Left renal cortex interstitium (tissue), 4 donors: ENCODE measurements at places on chromosomes 5 and 9.

DNA sequence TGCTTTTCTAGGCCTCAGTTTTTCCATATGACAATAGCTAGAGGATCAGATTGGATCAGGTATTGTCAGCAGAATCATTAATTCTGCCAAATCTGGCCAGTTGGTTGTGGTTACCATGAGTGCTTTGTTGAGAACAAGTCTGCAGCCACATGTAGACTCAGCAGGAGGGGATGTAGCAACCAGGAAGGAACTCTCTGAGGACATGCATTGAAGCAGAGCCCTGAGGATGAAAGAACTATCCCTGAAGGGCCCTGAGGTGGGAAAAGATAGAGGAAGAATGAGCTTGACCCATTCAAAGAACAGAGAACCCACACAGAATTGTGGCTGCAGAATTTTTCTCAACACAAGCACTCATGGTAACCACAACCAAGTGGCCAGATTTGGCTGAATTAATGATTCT is 60.1 kb upstream of the AFAP1L1 start:
- DNase-seq = no peak

GRCh38 chr9:98992885-98993569 is 49.3 kb downstream of the COL15A1 start:
- no peak for DNase-seq

- DNase-seq = no peak
Observed at GRCh38 chr5:24444414-24444813, 200.4 kb downstream of the CDH10 start.

DNA sequence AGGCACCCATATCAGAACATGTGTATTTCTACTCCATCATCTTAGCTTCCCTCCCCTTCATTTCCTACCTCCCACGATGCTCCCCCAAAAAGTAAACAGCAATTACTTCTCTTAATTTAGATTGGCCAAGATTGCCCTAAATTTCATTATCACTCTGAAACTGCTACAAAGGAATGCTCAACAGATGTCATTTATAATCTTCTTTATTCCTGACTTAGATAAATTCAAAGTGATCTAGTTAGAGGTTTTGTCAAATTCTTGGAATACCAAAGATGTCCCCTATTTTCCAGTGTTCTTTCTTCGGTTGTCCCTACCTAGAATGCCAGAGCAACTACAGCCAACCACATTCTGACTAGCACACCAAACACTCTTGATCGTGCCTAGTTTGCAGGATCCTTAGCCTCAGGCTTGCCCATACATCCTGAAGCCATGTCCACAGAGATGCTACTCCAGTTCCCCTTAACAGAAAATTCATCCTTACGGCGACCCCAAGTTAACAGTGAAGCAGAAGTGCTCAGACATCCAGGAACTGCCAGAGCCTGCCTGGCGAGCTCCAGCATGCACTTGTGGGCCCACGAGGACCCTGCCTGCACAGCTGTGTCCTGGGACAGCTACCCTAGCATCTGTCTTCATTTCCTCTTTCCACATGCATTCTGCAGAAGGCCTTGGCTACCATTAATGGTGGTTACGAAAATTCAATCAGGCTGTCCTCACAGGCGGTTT is 31.6 kb downstream of the DAP start:
- no peak for DNase-seq

- no peak for DNase-seq
Observed at GRCh38 chr9:15642369-15642962, 89.6 kb downstream of the CCDC171 start.

- no peak for DNase-seq
Observed at GRCh38 chr9:94692601-94693000, 33.9 kb upstream of the AOPEP start.

- no peak for DNase-seq
Observed at GRCh38 chr9:3571500-3571899, 45.7 kb upstream of the RFX3 start.

GRCh38 chr9:94607423-94607691 is 13.7 kb upstream of the FBP2 start:
- DNase-seq = no peak

DNA sequence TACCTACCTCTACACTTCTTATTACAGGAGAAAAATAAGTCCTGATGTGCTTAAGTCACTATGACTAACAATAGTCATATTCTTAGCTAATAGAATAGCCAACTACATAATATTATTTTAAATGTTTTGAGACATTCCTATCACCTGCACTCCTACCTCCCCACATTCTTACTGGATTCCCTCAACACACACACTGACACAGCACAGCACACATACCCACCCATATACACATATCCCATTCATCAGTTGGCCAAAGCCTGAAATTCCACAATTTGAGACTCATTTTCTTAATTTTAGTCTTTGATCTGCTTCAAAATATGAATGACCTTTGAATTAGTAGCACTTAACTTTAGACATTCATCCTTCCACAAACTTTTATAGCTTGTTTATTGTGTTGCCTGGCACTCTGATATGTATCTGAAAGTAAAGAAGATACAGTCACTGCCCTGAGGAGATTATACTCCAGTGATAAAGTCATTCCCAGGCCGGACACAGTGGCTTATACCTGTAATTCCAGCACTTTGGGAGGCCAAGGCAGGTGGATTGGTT is 168.3 kb upstream of the RASA1 start:
- DNase-seq = no peak

GRCh38 chr9:34624475-34625185 is 4.2 kb downstream of the ARID3C start:
- no peak for DNase-seq

DNA sequence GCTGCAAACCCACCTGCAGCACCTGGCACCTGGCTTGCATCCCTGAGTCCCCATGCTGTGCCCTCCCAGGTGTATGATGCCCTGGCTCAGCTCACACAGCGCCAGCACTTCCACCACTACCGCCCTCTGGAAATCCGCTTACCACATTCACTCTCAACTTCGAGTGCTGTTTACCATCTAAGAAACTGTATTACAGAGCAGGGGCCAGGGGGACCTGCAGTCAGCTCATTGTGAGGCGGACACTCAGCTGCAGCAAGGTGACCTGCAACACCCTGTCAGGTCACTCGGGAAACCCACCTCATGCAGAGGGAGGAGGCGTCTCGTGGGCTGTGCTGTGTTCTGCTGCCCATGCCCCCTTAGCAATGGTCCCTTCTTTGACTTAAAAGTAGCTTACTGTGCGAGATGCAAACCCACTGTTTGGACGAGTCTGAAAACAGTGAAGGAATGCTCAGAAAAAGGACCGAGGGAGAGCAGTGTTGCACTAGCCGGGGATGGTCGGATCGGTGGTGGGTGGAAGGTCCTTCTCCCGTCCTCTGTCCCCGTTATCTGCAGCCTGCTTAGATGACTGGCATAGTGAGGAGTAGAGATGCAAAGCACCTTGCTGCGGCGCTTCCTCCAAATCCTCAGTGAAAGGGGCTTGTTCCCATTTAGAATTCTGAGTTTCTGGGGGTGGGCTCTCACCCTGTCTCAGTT is 55.2 kb upstream of the CTSL start:
- DNase-seq = no peak

- no peak for DNase-seq
Observed at GRCh38 chr9:118367383-118367782, 663.2 kb downstream of the TLR4 start.

DNA sequence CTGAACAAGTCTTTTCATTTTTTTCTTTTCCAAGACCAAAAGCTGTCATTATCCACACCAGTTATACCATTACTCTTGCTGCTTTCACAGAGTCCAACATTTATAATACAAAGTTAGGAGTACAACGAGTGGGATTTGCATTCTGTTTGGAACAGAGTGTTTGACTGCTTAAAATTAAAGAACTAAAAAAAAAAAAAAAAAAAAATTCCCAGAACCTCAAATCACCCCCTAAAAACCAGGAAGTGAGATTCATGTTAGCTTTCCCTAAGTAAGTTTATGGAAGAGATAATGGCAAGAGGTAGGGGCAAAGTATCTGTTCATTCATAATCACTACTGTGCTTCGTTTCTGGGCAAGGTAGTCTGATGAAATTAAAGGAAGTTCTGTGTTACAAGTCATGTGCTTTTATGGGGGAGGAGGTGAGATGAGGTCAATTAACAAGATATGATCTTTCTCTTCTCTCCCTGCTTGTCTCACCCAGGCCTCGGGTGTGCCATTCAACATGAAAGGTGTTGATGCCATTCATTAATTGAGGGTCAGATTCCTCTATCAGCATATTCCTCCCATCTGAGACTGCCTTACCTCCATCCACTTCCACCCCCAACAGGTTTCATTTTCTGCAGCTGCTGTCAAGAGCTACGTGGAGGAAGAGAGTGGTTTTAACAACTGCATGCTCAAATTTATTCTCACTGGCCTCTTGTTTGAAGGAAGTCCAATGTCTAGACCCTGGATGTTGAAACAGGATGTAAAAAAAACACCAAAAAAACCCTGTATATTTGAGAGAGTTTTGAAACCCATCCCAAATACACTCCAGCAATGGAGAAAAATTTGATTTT is 58.1 kb downstream of the MARCHF3 start:
- no peak for DNase-seq

GRCh38 chr5:171783051-171783450 is 2.6 kb upstream of the SMIM23 start:
- DNase-seq = no peak

DNA sequence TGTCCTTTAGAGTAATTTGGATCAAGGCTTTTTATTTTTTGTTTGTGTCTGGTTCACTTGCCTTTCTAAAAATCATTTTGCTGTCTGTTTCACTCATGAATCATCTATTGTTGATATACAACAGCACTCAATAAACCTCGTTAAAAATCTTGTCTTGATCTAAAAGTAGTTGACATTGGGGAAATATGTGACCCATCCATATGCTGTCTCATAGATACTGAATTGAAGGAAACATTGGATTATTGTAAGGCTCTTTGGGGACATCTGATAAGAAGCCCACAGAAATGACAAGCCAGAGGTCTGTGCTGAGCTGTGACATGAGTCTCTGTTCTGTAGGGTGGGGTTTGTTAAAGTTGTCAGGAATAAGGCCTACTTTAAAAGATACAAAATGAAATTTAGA is 208.0 kb downstream of the PDZD2 start:
- DNase-seq = no peak

GRCh38 chr5:22706901-22707300 is 146.2 kb downstream of the CDH12 start:
- no peak for DNase-seq

DNA sequence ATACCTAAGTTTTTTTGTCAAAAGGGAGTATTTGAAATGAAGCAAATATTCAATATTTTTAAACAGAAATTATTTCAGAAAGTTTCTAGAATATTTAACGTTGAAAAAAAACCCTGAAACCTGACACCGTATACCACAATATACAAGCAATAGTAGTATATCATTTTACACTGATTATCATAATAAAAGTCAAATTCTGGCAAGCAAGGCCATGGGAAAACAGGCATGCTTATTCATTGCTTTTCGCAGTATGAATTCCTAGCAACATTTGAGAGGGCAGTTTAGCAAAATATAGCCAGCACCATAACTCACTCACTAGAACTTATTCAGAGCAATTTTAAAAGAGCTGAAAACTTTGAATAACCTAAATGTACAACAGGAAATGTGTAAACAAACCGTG is 46.1 kb downstream of the ERAP1 start:
- DNase-seq = no peak

GRCh38 chr5:35771300-35771699 is 85.4 kb upstream of the IL7R start:
- no peak for DNase-seq

DNA sequence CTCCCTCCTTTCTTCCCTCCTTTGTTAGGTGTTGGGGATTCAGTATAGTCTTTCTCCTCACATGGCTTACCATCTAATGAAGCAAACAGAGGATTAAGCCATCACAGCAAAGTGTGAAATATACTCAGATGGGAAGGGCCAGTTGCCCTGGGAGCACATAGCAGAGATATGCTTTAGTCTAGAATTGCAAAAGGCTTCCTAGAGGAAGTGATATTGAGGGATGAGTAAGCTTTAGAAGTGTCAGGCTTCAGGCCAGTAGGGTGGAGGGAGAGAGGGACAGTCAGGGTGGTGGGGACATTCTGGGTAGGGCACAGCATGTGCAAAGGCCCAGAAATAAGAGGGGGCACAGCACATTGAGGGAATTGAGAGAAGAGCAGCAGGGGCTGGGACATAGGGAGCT is 46.2 kb upstream of the GLRA1 start:
- DNase-seq = no peak

DNA sequence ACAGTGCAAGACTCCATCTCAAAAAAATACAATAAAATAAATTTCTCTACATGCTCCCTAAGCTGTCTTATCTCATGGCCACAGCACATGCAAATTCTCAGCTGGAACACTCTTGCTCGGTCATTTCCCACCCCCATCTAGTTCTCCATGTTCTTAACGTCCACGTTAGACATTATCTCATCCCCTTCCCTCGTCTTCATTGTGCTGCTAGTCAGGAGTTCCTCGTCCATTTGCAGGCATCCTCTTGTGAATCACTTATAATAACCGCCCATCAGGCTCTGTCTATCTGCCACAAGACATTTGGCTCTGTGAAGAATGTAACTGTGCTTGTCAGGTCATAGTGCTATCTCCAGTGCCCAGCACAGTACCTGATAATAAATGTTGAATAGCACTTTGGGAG is 32.9 kb upstream of the GOLGA1 start:
- DNase-seq = no peak

DNA sequence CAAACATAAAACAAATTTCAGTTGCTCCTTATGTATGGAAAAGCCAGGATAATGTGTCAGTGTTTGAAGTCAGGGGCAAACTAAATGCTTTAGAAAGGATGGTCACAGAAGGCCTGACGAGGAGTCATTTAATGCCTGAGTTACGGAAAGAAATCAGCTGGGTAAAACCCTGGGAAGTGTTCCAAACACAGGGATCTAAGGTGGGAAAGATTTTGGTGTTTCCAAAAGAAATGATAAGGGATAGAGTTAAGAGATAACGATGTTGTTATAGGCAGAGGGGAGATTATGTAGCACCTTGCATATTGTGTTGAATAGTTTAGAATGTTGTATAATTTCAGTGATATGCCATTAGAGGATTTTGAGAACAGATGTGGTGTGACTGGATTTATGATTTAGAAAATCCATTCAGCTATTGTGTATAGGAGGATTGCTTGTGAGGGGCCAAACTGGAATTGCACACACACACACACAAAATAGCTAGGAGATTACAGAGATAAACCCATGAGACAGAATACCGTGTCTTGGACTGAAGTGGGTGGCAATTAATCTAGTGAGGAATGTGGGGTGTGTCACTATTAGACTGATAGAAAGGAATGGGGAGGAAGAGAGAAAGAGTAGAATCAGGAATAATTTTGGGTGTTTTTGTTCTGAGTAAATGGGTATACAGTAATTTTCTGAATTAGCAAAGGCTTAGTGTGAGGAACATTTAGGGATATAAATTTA is 274.2 kb upstream of the DAB2 start:
- no peak for DNase-seq
